ENCODE measurements at places on chromosomes 5 and 9.

- DNase-seq, result no peak
Measured at GRCh38 chr9:37617832-37618231, 25.4 kb upstream of the TOMM5 start.

GRCh38 chr9:5892456-5893133 is 1.9 kb downstream of the MLANA start:
- DNase-seq, result no peak

DNA sequence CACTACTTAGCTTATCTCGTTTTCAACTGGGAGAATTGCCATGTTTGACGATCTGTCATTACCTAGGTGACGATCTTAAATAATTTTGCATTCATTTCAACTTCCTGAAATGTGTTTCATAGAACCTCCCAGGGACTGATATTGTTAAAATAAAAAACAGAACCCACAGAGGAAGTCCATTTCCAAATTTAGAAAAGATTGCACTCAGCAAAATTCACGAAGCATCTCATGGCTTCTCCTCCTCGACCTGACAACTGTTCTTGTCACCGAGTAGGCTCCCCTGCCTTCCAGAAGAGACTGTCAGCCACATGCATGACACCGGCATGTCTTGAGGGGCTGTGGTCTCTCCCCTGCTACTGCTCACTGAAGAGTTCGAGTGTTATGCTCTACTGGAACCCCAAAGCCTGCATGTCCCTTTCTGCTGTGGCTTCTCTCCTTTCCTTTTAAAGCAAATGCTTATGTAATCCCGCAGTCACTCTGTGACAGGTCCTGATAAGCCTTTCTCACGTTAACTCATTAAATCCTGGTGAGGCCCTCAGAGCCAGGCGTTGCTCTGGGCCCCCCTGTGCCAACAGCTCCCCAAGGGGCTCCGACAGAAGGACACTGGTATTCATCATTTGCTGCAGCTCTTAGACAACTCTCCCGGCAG is 26.8 kb upstream of the ANKRD33B start:
- no peak for DNase-seq

GRCh38 chr5:101435768-101436167 is 532.7 kb upstream of the ST8SIA4 start:
- DNase-seq, result no peak

- DNase-seq, result no peak
Measured at GRCh38 chr5:109654455-109654854, 35.3 kb upstream of the MAN2A1 start.
